ENCODE measurements at places on chromosomes 11 and 22.

DNA sequence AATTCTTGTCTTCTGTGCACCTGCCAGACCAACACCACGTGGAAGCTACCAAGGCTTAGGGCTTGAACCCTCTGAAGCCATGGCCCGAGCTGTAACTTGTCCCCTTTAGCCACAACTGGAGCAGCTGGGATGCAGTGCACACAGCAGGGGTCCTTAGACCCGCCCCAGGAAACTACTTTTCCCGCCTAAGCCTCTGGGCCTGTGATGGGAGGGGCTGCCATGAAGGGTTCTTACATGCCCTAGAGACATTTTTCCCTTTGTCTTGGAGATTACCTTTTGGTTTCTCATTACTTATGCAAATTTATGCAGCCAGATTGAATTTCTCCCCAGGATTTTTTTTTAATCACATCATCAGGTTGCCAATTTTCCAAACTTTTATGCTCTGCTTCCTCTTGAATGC, 9.7 kb downstream of the PATE3 start:
- no peak for DNase-seq

GRCh38 chr22:50469377-50470305, 5.2 kb downstream of the SBF1 start:
- DNase-seq = peak; percentile 84

GRCh38 chr11:85945296-85945695, 90.1 kb downstream of the CCDC83 start:
- DNase-seq = no peak

GRCh38 chr11:96459751-96460150, 69.9 kb downstream of the JRKL start:
- no peak for DNase-seq

- DNase-seq = no peak
These were observed 28.1 kb downstream of the ALKBH3 start for GRCh38 chr11:43908683-43909082.

DNA sequence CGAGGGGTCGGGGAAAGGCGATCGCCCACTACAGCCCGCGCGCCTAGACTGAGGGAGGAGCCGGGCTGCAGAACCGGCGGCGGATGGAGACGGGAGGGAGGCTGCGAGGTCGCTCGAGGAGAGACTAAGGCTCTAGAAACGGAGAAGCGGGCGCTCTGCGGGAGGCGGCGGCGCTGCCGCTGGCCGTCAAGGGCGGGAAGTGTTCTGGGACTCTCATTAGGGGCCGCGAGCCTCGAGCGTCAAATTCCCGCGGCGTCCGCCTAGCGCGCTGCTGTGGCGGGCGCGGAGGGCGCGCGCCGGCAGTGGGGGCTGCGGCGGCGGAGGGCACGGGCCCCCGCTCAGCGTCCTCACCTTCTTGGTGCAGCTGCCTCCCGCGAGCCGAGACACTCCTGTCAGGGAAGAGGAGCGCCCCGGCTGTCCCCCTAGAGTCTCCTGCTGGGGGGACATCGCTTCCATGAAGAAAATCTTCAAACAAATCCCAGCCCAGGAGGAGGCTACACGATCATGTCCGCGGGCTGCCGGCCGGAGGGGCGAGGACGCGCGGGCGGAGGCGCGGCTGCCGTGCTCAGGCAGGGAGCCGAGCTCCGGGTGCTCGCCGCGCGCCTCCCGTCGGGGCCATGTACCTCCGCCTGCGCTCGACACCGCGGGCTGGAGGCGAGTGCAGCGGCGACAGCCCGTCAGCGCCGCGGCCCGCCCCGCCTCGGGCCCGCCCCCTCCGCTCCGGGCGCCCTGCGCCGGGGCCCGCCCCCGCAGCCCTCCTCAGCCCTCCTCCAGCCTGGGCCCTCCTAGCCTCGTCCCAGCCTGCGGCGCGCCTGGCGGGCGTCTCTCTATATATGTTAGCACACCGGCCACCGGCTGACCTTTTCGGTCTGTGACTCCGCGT, at the start of gene ARHGAP20:
Gene ARHGAP20, minus strand, starts transcription at position 662 of the 883 bp plus-strand sequence. Its CDS starts 206 bp downstream, at position 456.
- DNase-seq = peak; percentile 28

GRCh38 chr11:75498556-75499255, 27.0 kb downstream of the GDPD5 start:
- no peak for DNase-seq

DNA sequence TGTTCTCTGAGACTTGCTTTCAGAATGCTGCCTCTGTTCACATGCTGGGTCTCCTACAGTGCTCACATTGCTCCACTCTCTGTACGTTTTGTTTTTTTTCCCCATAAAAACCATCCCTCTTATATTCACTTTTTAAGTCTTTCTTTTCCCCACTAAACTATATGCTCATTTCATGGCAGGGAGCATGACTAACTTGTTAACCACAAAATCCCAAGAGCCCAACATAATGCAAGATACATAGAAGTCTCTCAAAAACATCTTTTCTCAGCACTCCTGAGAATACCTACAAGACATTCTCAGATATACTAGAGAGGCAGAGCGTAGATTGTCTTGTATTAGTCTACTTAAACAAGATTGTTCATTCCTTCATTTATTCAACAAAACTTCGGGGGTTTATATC, 73.3 kb downstream of the FAM76B start:
- peak; percentile 68 for DNase-seq

GRCh38 chr11:118971646-118972045, at the start of gene FOXR1:
Gene FOXR1, plus strand, starts transcription at chr11:118971761. Its CDS starts 171 bp downstream, at chr11:118971932.
- DNase-seq = no peak

- DNase-seq = no peak
These were observed 76.9 kb upstream of the API5 start for GRCh38 chr11:43234881-43235280.

GRCh38 chr11:9606809-9607510, 33.5 kb downstream of the WEE1 start:
- no peak for DNase-seq

- no peak for DNase-seq
These were observed 69.4 kb downstream of the DDX10 start for GRCh38 chr11:108734283-108734682.

- no peak for DNase-seq
These were observed 11.7 kb downstream of the SERGEF start for GRCh38 chr11:18001191-18001590.

GRCh38 chr11:21894492-21894891, 298.4 kb upstream of the ANO5 start:
- DNase-seq = no peak

DNA sequence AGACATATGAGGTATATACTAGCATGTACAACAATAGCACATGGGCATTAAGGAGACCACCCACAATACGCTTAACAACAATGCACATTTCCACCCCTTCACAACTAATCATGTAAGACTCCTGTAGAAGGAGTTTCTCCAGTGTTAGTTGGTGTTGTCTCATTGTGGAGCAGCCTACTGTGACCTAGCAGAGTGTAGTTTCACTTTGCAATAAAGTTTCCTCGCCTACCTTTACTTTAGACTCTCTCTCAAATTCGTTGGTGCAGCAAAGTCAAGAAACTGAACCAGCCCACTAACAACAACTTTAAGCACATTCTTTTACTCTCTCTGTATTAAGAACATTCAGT, 863.6 kb downstream of the FAM181B start:
- DNase-seq = no peak

- DNase-seq = no peak
These were observed 14.5 kb downstream of the ROBO3 start for GRCh38 chr11:124879493-124880289.

GRCh38 chr11:120125024-120125423, 12.9 kb downstream of the TRIM29 start:
- peak; percentile 87 for DNase-seq

GRCh38 chr11:656866-657265, 19.8 kb downstream of the DRD4 start:
- DNase-seq = no peak

- no peak for DNase-seq
These were observed 56.1 kb downstream of the FLI1 start for GRCh38 chr11:128749974-128750373.

DNA sequence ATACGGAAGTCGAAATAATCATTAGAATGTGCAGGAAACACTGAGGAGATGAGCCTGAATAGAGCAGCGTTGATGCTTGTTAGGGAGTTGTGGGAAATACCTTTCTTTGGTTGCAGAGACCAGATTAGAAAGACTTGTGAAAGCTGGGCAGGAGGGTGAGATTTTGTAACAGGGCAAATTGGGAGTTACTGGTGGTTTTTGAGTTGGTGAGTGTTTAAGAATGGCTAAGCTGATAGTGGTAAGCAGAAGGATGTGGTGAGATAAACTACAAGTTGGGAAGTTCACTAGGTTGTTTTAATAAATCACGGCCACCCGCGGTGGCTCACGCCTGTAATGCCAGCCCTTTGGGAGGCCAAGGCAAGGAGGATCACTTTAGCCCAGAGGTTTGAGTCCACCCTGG, 34.4 kb downstream of the MCAM start:
- DNase-seq = no peak

DNA sequence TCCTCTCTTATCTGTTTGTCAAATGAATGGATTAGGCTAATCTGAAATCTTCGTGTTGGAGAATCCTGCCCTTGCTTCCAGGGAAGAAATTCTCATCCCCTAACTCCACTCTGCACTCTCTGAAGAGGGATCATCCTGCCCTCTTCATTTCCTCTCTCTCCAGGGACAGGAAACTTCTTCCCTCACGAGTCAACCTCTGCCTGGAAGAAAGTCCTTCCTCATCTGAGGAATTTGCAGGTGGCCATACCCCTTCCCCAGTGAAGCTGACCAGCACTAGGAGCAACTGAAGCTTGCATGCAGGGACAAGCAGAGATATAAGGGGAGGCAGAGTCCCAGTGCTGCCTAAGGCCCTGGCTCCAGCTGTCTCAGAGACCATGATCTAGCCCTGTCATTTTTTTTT, 3.6 kb upstream of the PHOX2A start:
- DNase-seq = no peak

DNA sequence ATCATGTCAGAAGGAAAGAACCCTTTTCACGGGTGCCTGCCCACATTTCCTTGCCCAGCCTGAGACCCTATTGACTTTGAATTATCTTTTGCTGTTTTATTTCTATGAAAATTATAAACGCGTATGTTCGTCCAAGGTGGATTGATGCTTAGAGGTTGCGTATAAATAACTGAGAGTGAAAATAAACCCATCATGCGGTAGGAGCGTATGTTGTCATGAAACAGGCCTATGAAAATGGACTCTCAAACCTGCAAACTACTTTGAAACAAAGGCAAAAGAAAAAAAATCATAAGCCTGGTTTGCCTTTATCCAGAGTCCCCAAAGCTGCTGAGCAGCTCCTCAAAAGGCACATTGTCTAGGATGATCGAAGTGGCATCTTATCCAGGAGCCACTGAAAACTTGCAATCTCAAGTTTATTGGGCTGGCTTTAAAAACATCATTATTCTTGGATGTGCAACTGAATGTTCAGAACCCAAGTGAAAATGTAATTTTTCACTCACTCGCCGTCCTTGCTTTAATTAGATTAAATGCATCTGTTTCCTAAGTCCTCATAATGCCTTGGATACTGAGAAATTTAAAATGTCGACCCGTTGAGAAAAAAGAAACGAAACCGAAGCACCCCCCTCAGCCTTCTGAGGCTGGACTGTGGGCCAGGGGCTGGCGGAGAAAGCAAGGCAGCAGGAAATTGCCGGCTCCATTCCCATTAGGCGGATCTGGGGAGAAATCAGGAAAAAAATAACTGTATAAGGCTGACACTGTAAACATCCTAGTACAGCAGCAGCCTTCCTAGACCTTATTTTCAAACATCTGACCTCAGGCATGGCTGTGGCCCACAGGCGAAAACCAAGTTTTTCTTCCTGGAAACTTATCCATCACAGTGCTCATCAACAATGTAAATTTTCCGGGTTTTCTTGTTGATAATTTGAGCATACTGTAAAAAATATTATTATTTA, 82.9 kb upstream of the PPARA start:
- DNase-seq = peak; percentile 55

- DNase-seq = no peak
These were observed 45.5 kb upstream of the GRIK4 start for GRCh38 chr11:120465921-120466534.

GRCh38 chr11:130639369-130639768, 190.9 kb downstream of the ADAMTS15 start:
- DNase-seq = no peak

GRCh38 chr11:66841861-66842260, 1.4 kb upstream of the RCE1 start:
- no peak for DNase-seq

DNA sequence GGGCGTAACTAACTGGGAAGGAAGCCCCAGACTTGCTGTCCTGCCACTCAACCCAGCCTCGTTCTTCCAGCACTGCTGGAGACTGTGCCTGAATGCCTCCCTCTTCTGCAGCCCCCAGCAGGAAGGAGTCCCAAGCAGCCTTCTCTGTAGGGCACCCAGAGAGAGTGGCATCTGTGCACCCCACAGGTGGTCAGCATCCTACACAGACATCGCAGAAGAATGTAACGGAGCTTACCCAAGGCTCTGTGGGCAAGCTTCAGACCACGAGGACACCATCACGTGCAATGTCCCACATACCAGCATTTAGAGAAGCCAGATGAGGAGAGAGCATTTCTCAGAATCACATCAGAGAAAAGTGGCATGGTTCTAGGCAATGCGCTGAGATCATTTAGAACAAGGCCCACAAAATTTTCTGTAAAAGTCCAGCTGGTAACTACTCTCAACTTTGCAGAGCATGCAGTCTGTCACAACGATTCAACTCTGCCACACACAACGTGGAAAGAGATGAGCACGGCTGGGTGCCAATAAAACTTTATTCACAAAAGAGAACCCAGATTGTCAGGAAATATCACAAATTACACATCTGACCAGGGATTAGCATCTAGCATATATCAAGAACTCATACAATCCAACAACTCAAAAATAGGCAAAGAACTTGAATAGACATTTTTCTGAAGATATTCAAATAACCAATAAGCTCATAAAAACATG, 33.4 kb downstream of the SHANK2 start:
- DNase-seq = no peak

- DNase-seq = no peak
These were observed 67.8 kb downstream of the DEPDC5 start for GRCh38 chr22:31821572-31821971.

GRCh38 chr11:95229993-95230809, 801 bp downstream of the SESN3 start:
- peak; percentile 42 for DNase-seq

GRCh38 chr11:66859686-66860448, 3.0 kb downstream of the LRFN4 start:
- no peak for DNase-seq

GRCh38 chr22:31825513-31825912, 71.7 kb downstream of the DEPDC5 start:
- DNase-seq = peak; percentile 38

- peak; percentile 39 for DNase-seq
These were observed 9.8 kb downstream of the NRXN2 start for GRCh38 chr11:64713016-64713707.

DNA sequence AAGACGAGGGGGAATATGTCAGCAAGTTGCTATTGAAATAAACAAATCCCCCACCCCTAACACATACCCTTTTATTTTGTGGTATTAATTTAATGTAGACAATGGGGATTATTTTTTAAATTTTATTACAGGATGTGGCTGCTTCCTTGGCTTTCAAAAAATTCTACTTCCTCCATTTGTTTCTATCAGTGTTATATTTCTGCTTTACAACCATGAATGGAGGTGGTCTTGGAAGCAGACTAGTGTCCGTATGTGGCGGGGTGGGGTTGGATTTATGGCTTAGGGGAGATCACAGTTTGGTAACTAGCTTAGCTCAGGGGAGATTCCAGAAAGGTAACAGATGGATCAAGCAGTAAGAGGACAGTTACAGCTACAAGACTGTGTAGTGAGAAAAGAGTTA, 39.3 kb upstream of the PICALM start:
- no peak for DNase-seq

- no peak for DNase-seq
These were observed 51.0 kb downstream of the PPFIBP2 start for GRCh38 chr11:7564803-7565202.
